Osteocyte (in vitro differentiated cells): ENCODE measurements at places on chromosomes 16 and 17. TPM values are rescaled to one million over a fixed set of nuclear protein-coding genes. Genes with fewer than 3 reads are reported as not detected.

MPO gene
- total RNA-seq = not detected in 2 replicates

KRT40 gene
- not detected in 2 replicates for total RNA-seq

ABCC11 gene
- total RNA-seq = 0.13 and 0.48 TPM in 2 replicates

SLC12A4 gene
- total RNA-seq = 90.7 and 91.6 TPM in 2 replicates

B4GALNT2 gene
- total RNA-seq = 0.03 TPM in 2 replicates

GNG13 gene
- total RNA-seq = not detected in 2 replicates

TMC5 gene
- total RNA-seq = not detected in 2 replicates

GCGR gene
- not detected in 2 replicates for total RNA-seq

PIGQ gene
- 62.0 and 63.6 TPM in 2 replicates for total RNA-seq

COIL gene
- 14.9 and 15.2 TPM in 2 replicates for total RNA-seq

GRIN2A gene
- total RNA-seq = not detected in 2 replicates

HASPIN gene
- total RNA-seq = 1.9 and 2.6 TPM in 2 replicates

ANKRD40CL gene
- not detected in 2 replicates for total RNA-seq

KRT20 gene
- total RNA-seq = not detected in 2 replicates

RUNDC3A gene
- 0.38 and 0.60 TPM in 2 replicates for total RNA-seq

ACSM2B gene
- not detected in 2 replicates for total RNA-seq

PYDC1 gene
- not detected in 2 replicates for total RNA-seq

ZNF423 gene
- 25.1 and 26.5 TPM in 2 replicates for total RNA-seq

GSG1L gene
- not detected in 2 replicates for total RNA-seq

IRF8 gene
- total RNA-seq = not detected in 2 replicates

SOCS3 gene
- total RNA-seq = 79.1 and 86.4 TPM in 2 replicates

ACSM5 gene
- total RNA-seq = 2.3 and 2.7 TPM in 2 replicates

C16orf89 gene
- total RNA-seq = not detected in 2 replicates

TBC1D3K gene
- total RNA-seq = not detected in 2 replicates

CDH13 gene
- 27.0 and 30.7 TPM in 2 replicates for total RNA-seq

KRT31 gene
- total RNA-seq = not detected in 2 replicates

HS3ST2 gene
- total RNA-seq = not detected in 2 replicates

HBA2 gene
- not detected in 2 replicates for total RNA-seq

RHBDF1 gene
- 56.8 and 57.6 TPM in 2 replicates for total RNA-seq

SECTM1 gene
- 24.1 and 28.6 TPM in 2 replicates for total RNA-seq

ALDH3A1 gene
- 0.52 and 1.6 TPM in 2 replicates for total RNA-seq

TBC1D3G gene
- not detected in 2 replicates for total RNA-seq

MLYCD gene
- total RNA-seq = 5.2 and 5.3 TPM in 2 replicates

TBC1D3B gene
- 11.7 and 12.6 TPM in 2 replicates for total RNA-seq

WFDC1 gene
- 0.24 TPM in 2 replicates for total RNA-seq

DRC3 gene
- 2.1 and 2.9 TPM in 2 replicates for total RNA-seq

GRN gene
- 574 and 620 TPM in 2 replicates for total RNA-seq

PRR11 gene
- total RNA-seq = 11.1 TPM in 2 replicates

KCTD19 gene
- 0.39 TPM in 1 of 2 replicates, not detected in the other for total RNA-seq

CNGB1 gene
- total RNA-seq = not detected in 2 replicates
